GDM1 (cell line): ENCODE measurements at places on chromosomes 12 and 14.

DNA sequence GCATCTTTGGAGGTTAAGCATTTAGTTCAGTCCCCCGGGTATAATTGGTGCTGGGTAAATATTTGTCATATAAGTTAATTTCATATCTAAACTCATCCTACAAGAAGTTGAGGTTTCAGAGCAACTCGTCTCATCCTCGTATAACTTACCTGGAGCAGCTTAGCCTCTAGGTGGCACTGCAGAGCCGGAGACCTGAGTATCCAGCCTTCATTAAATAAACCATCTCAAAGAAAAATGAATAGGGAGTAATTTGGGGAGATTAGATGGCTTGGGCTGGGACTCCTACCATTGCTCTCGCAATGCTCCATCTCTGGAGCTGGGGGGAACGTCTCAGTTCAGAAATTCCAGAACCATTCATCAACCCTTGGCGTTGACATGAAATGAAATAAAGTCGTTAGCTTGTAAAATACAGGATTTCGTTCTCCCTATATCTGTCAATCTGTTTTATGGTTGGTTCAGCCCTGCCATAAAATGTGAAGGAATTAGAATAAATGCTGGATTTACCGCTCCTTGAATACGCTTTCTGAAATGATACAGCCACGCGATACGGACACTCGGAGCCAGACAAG lies 122.9 kb upstream of the TMEM132D start:
- no peak for DNase-seq

DNA sequence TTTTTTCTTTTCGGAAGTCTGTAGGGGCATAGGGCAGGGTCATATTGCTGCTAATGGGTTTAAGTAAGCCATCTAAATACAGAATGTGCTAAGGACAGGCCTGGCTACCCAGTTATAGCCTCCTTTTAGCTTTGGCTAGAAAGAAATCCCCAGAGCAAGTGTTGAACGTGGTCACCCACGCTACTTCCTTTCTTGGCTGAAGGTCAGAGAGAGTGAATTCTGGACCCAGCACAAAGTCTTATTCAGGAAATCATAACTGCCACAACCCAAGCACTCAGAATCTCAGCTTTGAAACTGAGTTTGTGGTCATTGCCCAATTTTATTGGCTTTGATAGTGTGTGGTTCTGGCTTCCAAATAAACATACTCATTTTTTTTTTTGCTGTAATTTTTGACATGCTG lies 542.1 kb upstream of the ATP2B1 start:
- DNase-seq: no peak

DNA sequence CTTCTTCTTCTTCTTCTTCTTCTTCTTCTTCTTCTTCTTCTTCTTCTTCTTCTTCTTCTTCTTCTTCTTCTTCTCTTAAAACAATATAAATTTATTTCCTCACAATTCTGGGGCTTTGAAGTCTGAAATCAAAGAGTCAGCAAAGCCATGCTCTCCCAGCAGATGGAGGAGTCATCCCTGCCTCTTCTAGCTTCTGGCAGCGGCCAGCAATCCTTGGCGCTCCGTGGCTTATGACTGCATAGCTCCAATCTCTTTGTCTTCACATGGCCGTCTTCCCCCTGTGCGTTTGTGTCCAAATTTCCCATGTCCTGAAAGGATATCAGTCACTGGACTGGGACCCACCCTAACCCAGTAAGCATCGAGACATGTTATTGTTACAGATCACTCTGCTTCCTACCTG lies 22.9 kb downstream of the KCNA1 start:
- DNase-seq: no peak

GRCh38 chr14:68363843-68364767 lies 428.8 kb downstream of the ZFP36L1 start:
- no peak for DNase-seq

DNA sequence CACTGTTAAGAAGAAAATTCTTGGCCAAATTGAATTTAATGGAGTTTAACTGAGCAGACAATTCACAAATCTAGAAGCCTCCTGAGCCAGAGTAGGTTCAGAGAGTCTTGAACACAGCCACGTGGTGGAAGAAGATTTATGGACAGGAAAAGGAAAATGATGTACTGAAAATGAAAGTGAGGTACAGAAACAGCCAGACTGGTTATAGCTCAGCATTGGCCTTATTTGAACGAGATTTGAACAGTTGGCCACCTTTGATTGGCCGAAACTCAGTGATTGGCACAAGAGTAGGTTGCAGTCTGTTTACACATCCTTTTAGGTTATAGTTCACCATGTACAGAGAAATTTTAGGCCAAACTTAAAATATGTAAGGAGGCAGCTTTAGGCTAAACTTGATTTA lies 9.9 kb downstream of the OAS2 start:
- DNase-seq: no peak

- no peak for DNase-seq
Measured at GRCh38 chr14:67240168-67240932, 885 bp upstream of the PALS1 start.

- DNase-seq: peak; percentile 69
Measured at GRCh38 chr14:99605299-99605961, 1.4 kb upstream of the CCDC85C start.

DNA sequence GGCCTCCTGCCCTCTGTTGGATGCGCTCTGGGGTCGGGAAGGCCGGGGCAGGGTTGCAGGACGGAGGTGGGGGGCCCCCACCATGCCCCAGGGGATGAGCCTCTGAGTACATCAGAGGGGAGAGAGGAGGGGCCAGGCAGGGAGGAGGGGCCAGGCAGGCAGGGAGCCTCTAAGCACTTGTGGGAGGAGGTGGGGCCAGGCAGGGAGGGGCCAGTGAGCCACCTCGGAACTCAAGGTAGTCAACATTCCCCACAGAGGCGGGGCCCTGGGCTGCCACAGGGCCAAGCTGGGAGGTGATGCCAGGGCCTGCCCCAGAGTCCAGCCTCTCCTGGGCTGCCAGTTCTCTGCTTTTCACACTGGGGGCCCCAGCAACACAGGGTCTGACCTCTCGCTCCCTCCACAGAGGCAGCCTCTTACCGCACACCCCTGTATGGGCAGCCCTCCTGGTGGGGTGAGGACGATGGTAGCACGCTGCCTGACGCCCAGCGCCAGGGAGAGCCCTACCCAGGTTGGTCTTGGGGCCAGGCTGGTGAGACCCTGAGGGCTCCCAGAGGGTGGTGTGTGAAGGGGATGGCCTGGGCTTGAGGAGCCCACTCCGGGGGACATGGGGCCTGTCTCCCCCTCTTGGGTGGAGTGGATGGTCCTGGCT lies 17.4 kb downstream of the CEP170B start:
- DNase-seq: no peak

GRCh38 chr12:92051441-92051840 lies 94.2 kb downstream of the BTG1 start:
- DNase-seq: no peak

GRCh38 chr12:127767656-127768055 lies 499.3 kb upstream of the TMEM132C start:
- DNase-seq: no peak

DNA sequence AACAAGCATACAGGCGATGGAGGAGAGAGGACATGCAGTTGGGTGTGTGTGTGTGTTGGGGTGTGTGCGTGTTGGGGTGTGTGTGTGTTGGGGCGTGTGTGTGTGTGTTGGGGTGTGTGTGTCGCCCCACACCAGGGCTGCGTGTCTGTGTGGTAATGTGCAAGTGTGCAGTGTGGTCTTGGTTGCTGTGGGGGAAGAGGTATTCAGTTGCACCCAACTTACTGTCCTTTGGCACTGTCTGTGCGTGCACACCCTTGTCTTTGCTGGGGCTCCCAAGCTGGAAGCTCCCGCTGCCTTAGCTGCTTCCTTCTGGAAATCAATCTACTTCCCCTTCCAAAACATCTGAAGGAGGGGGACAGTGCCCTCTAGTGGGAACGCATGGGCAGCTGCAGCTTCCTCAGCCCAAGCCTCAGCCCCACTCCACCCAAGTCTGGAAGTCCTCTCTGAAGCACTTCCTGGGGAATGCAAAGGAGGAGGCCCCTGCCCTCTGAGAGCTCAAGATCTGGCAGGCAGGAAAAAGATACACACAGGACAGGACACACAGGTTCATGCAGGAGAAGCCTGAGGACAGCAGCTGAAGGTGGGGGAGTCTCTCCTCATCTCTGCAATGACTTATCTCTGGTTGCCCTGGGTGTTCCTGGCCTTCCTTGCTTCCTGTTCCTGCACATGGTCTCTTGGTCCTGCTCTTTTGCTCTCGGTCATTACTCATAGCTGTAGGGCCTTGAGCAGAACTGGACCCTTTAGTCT lies 13.1 kb downstream of the ASIC1 start:
- DNase-seq: peak; percentile 63

DNA sequence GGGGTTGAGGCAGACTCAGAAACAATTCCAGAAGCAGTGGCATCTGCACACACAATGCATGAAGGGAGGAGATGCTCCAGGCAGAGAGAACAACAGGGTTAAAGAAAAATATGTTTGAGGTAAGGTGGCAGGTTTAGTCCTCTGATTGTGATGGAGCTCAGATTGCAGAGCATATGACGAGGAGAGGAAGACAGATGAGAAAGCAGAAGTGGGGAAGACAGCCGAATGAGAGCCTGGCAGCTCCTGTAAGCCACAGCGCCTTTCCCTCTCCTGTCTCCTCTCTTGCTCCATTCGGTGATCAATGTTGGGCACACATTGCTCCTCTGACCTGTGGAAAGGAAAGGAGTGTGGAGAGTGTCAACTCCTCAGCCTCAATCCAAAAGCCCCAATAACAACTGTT lies 372.2 kb downstream of the GXYLT1 start:
- DNase-seq: no peak

DNA sequence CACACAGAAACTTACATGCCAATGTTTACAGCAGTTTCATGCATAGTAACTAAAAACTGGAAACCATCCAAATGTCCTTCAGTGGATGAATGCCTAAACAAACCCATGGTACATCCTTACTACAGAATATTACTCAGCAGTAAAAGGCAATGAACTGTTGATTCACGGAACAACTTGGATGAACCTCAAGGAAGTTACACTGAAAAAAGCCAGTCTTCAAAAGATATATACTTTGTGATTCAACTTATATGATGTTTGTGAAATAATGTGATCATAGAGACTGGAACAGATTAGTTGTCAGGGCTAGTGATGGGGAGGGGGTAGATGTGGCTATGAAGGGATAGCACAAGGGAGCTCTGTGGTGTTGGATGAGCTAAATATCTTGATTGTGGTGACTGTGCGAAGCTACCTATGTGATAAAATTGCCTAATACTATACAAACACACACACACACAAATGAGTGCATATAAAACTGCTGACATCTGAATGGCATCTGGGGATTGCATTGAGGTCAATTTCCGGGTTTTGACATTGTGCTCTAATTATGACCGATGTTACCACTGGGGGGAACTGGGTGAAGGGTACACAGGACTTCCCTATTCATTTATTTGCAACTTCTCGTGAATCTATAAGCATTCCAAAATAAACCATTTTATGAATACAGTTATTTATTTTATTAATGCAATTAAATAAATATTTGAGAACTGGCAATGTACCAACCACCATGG lies 94.3 kb downstream of the RIN3 start:
- no peak for DNase-seq

- no peak for DNase-seq
Measured at GRCh38 chr14:105102893-105103292, 37.7 kb upstream of the GPR132 start.

DNA sequence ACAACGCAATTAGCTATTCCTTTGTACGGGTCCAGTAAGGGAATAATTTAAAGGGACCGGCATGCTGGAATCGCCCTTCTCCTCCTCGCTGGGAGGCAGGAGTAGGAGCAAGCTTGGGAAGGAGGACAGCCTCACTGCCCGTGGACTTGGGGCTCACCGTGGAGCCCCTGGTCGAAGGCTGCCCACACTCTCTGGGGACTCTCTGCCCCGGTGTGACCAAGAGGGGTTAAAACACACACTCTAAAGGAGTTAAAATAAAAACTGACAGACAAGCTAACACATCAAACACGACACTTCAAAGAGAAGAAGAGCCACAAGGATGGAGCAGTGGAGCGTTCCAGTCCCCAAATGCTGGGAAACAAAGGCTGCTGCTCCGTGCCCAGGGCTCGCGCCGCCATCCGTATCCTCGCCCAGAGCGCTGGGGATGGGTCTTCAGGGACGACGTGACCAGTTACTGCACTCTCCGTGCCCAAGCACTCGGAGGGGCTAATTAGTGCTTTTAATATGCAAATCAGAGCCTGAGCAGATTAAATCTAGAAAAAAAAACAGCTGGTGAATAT lies 123.3 kb downstream of the PAPOLA start:
- no peak for DNase-seq

DNA sequence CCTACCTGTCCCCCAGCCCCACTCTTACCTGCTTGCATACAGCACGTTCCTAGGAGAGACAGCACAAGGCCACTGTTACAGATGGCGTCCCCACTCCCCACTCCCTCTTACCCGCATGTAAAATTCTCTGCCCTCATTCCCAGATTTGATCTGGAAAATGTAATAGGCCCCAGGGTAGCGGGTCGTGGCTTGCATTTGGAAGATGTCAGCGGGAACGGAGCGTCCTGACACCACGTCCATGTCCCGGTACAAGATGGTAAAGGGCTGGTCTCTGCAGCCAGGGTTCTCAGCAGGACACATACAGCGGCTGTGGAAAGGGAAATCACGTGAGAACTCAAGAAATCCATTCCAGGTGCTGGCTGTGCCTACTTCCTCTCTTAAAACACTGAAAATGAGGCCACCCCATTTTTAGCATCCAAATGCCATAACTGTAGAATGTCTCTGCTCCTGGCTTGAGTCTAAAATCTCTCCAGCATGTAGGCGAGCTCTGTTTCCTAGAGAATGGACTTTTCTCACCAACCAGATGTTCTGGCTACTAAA lies 10.1 kb upstream of the TC2N start:
- no peak for DNase-seq

DNA sequence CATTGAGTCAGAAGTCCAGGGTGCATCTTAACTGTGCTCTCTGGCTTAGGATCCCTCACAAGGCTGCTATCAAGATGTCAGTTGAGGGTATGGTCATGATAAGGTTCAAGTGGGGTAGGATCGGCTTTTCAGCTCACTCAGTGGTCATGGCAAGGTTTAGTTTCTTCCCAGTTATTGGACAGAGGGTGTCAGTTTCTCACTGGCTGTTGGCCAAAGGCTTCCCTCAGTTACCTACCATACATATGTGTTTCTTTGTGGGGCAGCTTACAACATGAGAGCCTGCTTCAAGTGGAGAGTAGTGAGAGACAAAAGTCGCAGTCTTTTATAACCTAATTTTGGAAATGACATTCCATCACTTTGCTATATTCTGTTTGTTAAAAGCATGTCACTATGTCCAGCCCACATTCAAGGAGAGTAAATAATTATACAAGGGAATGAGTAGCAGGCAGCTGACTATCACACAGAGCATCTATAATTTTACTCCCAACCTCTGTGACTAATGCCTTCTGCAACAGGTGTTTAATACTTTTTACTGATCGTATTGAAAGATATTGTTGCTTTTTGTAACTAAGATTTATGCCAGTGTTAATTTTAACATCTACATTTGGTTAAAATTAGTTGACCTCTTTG lies 572.8 kb upstream of the FBXO33 start:
- DNase-seq: no peak

DNA sequence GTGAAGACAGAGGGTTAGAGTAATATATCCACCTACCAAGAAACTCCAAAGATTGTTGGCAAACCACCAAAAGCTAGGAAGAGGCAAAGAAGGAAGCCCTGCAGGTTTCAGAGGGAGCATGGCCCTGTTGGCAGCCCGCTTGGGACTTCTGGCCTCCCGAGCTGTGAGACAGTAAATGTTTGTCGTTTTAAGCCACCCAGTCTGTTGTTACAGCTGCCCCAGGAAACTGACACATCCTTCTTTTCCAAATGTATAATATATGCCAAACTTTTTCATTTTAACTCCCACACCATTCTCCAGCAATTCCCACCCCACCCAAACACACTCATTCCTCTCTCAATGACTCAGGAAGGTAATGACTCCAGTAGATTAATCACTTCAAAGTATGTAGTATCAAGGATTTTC lies 74.0 kb downstream of the RPS29 start:
- DNase-seq: no peak
